HTR-8/SVneo (cell line): ENCODE measurements at places on chromosomes 6 and 20.

DNA sequence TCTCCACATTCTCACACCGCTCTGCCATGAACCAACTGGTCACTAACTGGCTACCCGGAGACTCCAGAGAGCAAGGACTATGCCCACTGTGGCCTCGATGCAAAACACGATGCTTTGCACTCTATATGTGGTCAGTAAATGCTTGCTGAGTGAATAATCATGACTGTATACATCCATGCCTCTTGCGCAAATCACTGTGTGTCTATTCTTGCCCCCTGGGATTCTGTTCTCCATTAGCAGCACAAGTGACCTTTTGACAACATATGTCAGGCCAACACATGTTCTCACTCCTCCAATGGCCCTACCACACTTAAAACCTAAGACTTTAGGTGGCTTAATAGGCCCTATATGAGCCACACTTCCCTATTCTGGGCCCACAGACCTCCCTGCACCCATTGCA lies 16.9 kb downstream of the KIF16B start:
- DNase-seq: no peak

DNA sequence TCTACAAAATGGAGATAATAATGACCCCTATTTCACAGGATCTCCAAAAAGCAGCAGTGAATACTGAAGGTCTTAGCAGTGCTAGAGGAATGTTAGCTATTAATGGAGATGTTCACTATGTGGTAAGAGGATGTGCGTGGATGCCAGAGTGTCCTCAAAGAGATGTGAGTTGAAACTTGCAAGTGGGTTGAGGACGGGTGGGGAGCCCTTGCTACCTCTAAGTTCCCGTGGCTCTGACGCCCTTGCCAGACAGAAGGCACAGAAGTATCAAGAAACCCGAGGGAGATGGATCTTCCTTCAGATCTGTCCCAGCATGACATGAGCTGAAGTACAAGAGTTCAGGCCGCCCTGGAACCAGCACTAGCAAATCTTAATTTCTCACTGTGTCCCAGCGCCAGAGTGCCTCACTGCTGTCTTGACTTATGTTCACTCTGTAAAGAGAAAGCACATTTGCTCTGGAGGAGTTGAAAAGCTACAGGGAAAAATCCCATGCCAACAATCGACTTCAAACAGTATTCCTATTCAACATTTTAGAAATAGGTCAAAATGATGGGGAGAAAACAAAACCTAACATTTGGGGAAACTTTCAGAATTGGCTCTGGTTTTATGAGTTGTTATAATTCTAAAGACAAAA lies 59.5 kb downstream of the FYN start:
- DNase-seq: no peak

GRCh38 chr6:140846503-140847261 lies 1286.0 kb upstream of the GJE1 start:
- no peak for DNase-seq

- DNase-seq: no peak
These were observed 54.0 kb upstream of the PLN start for GRCh38 chr6:118494091-118494490.

GRCh38 chr6:4102687-4103244 lies 23.8 kb upstream of the FAM217A start:
- DNase-seq: no peak

- DNase-seq: peak; percentile 47
These were observed 125.0 kb upstream of the MLIP start for GRCh38 chr6:53986165-53986720.

- no peak for DNase-seq
These were observed 97.0 kb downstream of the SLC23A2 start for GRCh38 chr20:4904127-4904860.

DNA sequence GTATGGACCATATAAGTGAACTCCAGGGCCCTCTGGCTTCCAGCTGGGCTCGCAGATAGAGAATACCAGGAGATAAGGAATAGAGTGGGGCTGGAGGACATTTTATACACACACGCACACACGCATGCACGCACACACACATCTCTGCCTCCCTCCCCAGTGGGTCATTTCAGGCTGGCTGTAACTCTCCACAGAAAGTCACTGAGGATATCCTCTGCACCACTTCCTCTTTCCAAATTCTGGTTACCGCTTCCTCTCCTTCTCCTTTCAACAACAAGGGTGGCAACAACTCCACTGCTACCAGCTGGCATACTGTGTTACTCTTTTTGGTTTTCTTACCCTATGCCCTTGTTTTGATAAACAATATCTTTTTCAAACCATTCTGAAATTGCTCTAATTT lies 280.2 kb downstream of the COL12A1 start:
- DNase-seq: no peak

- no peak for DNase-seq
These were observed 206.7 kb downstream of the CENPW start for GRCh38 chr6:126546541-126547120.

DNA sequence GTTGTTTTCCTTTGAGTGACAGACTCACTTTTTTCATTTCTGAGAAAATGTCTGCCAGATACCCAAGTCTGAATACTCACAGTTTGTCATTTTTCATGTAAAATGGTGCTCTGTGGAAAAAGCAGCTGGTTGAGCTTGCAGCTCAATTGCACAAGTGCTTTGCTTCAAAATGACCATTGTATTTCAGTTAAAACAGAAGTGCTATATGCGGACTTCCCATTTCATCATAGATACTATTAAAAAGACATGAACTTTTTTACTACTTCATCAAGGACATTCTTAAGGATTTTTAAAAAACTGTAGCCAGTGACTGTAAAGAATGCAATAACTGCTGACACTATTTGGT lies 61.5 kb downstream of the KCNS1 start:
- DNase-seq: no peak

DNA sequence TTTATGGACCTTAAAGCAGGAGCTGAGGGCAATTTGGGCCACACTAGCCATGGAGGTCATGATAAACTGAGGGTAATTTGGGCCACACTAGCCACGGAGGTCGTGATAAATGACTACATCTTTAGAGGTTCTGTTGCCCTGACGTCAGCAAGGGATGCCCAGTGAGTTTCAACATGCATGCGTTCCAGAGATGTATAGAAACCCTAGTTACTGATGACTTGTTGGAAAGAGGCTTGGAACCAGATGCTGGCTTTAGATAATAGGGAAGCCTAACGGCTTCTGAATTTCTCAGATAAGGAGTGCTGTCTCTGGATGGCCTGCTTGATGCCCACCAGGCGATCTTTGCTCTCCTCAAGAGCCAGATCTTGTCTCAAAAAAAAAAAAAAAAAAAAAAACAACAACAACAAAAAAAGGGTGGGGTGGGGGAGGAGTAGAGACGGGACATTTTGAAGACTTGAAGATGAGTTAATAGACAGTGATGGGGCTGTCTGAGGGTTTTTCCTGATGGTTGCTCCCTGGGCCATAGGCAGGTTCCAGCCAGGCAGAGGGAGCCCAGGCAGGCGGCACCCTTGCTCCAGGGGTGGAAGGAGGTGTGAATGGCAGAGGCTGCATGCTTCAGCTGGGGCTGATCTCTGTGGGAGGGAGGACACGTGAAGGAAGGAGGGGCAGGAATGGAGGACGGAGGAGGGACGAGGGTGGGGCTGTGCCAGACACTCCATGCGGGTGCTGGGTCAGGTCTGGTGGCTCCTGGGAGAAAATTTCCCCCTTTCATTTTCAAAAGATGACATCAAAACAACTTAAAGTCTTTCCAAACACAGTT lies 27.0 kb upstream of the FRMD1 start:
- DNase-seq: peak; percentile 17

DNA sequence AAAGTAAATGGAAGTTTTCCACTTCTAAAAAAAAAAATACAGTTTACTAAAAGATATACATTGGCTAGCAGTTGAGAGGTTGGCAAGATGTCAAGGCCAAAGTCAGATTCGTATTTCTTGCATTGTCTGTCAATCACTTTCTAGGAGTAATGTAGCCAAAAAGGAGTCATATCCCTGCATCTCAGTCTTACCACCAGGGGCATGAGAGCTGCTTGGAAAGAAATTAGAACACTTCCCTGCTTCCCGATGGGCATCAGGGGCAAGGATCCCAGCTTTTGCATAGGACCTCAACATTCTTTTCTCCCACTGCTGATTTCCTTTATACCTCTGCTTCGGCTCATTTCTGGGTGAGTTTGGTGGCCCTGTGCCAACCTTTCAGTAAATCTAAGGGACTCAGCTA lies 581.0 kb upstream of the MAP3K7 start:
- no peak for DNase-seq

GRCh38 chr20:4546786-4547185 lies 174.9 kb upstream of the PRND start:
- peak; percentile 60 for DNase-seq

- DNase-seq: no peak
These were observed 4.2 kb downstream of the MAPRE1 start for GRCh38 chr20:32823737-32824588.

GRCh38 chr6:23377830-23378229 lies 748.2 kb upstream of the NRSN1 start:
- no peak for DNase-seq

DNA sequence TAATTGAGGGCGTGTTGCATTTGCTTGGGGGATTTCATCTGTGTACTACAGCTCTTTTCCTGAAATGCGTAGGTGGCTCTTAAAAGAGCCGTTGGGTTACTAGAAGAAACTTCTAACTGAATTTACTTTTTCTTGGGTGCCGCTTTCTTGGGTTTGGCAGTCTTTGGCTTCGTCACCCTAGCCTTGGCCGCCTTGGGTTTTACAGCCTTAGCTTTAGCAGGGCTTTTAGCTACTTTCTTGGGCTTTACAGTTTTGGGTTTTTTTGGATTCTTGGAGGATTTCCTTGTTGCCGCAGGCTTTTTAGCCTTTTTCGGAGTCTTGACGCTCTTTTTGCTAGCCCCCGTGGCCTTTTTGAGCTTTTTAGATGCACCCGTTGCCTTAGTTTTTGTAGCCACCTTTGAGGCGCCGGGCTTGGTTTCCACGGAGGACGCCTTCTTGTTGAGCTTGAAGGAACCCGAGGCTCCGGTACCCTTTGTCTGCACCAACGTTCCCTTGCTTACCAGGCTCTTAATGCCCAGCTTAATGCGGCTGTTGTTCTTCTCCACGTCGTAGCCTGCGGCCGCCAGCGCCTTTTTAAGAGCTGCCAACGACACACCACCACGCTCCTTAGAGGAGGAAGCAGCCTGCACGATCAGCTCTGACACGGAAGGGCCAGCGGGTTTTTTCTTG lies 54.5 kb downstream of the TRIM38 start:
- no peak for DNase-seq

- DNase-seq: no peak
These were observed 26.8 kb downstream of the ERGIC3 start for GRCh38 chr20:35568645-35569044.

DNA sequence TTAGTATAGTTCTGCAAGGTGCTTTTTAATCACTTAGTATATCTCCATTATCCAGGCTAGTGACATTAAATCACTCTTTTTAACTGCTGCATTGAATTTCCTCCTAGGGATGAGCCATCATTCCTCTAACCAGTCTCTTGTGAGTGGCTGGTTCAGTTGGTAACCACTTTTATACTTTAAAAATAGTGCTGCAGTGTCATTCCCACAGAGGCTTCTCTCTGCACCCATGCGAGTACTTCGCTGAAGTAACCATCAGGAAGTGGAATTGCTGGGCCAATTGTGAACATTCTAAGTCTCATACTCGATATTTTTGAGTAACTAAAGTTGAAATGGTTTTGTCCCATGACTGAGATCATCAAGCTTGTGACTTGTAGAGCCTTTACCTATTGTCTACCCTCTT lies 2.1 kb downstream of the BTN3A2 start:
- DNase-seq: no peak

- no peak for DNase-seq
These were observed 282.7 kb downstream of the PLCB1 start for GRCh38 chr20:8414586-8415274.

- no peak for DNase-seq
These were observed 93.1 kb downstream of the CHD6 start for GRCh38 chr20:41524980-41525613.

DNA sequence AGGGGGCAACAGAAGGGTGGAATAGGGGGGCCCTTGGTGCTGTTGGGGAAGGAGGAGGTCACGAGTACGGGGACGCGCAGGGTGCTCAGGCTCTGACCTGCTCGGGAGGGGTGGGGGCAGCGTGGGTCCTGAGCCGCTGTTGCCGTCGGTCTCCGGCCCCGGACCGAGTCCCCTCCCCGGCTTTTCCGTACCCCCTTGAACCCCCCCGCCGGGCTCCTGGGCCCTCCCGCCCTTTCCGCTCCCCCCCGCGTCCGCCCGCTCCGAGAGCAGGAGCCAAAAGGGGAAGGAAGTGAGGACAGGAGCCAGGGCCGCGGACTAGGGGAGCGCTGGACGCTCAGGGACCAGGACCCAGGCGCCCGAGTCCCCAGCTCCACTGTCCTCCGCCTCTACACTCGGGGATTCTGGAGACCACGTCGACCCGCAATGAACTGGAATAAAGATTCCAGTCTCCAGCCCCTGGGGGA lies at the start of gene RGL2:
Gene RGL2, minus strand, starts transcription at position 170 of the 464 bp plus-strand sequence. CDS start 332 bp downstream, outside the sequence.
- no peak for DNase-seq

DNA sequence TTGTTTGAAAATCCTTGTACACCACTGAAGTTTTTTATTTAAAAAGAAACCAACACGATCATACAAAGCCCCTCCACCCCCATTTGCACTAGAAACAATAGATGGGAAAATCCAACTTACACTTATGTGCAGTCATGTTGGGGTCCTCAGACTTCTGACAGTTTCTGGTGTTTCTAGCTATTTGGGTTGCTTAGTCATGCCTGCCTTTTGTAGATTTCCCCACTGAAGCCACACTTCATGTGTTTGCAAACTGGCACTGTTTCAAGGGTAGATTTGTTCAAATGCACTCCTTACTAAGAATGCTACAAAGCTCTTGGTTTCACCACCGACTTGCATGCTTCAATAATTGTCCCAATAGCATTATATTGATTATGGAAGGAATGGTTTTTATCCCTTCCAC lies 1.5 kb downstream of the SH3BGRL2 start:
- no peak for DNase-seq

- peak; percentile 1 for DNase-seq
These were observed 59.6 kb downstream of the RWDD2A start for GRCh38 chr6:83252719-83253118.

DNA sequence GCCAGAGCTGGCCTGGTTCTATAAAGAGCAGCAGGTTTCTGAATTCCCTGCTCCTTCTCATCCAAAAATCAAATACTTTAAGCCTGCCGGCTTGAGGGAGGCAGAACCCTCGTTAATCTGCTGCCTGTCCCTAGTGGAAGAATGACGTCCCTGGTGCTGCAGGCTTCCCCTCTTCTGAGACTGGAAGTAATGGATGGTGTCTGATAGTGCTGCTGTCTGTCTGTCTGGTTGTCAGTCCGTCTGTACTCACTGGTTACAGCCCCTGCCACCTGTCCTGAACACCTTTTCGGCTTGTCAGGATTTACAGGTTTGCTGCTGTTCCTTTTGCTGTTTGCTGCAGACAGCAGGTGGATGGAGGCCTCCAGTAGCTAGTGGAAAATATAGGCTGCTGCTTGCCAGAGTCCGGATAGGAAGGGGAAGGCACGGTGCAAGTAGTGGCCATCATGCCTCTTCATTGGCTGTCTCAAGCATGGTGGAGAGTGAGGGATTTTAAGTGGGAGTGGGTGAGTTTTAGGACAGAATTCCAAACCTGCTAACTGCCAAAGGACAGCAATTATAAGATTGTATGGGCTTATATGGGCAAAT lies 2.5 kb downstream of the RIMS1 start:
- DNase-seq: no peak

DNA sequence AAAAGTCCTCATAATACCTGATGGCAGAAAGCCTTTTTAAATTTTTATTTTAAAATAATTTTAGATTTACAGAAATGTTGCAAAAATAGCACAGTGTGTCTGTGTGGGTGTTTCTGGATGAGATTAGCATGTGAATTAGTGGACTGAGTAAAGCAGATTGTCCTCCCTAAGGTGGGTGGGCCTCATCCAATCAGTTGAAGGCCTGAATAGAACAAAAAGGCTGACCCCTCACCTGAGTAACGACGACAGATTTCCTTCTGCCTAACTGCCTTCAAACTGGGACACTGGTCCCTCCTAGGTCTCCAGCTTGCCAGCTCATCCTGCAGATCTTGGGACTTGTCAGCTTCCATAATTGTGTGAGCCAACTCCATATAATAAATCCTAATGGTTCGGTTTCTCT lies 54.2 kb downstream of the FAXC start:
- no peak for DNase-seq
